Left kidney (tissue), 8 donors: ENCODE measurements at places on chromosomes 1 and 21. TPM values are rescaled to one million over a fixed set of nuclear protein-coding genes. Genes with fewer than 3 reads are reported as not detected.

DNA sequence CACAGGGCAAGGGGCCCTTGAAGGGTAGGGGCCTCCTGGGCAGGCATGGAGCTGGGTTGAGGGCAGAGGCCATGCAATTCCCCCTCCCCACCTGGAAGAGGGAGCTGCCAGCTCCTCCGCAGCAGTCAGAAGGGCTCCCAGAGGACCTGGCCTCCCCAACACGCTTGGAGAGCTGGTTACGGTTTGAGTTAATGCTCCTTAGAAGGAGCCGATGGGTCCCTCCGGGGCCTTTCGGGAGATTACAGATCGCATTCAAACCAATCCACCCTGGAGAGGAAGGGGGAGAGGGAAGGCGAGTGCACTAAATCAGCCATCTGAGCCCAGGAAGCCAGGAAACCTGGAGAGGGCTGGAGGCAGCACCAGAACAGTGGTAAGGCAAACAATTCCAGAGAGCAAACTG is 106.3 kb upstream of the CSF3R start:
- DNase-seq = no peak

- no peak for DNase-seq
Measured at GRCh38 chr1:161216945-161217712, 2.0 kb downstream of the FCER1G start.

- DNase-seq = no peak
Measured at GRCh38 chr1:64502083-64502482, 32.2 kb downstream of the CACHD1 start.

GRCh38 chr1:156806512-156807440 is 9.9 kb downstream of the SH2D2A start:
- no peak for DNase-seq

GRCh38 chr1:184945678-184946412 is 28.5 kb downstream of the NIBAN1 start:
- no peak for DNase-seq

DNA sequence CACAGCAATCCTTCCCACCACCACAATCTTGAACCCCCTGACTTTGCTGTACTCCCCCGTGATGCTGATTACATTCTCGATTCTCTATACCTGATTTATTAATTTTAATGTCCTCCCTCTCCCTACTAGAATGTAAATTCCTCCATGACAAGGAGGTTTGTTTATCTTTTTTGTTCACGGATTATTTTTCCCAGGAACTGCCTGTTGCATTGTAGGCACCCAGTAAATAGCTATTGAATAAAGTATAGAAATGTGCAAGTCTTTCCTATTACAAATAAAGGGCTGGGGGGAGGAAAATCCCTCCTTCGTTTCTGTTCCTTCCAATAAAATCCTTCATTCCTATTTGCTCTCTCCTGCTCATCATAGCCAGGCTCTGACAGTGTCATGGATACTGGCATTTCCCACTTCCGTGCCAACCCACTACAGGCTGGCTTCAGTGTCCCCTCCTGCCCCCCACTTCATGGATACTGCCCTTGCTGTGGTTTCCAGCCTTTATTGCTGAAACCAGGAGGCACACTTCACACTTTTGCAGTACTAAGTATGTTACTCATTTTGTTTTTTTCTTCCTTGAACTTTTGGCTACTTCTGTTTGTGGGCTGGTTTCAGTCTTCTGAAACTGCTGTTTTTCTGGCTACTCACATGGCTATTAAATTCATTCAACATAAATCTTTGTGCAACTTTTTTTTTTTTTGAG is 7.5 kb downstream of the KIF1B start:
- DNase-seq = no peak

DNA sequence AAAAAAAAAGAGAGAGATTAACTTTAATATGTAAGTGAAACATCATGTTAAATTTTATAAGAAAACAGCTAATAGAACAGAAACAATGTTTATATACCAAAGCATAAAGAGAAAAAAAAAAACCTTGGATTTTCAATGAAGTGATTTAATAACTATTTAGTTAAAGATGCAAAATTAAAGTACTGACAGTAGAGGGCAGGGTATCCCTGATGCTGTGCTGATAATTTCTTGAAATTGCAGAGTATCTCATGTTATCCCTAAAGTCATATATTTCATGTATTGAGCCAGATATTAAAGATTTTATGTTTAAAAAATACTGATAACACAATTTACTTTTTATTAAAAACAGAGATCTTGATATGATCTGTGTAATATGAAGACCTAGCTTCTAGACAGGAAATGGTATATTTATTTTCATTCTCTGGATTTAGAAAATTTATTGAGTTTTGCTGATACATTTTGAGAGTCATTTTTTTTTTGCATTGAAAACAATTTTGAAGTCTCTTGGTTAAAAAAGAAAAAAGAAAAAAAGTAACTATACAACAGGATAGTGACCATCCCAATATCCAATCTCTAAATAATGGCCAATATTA is 273.2 kb downstream of the USP25 start:
- no peak for DNase-seq

GRCh38 chr1:208179263-208179816 is 64.8 kb downstream of the PLXNA2 start:
- DNase-seq = no peak

DNA sequence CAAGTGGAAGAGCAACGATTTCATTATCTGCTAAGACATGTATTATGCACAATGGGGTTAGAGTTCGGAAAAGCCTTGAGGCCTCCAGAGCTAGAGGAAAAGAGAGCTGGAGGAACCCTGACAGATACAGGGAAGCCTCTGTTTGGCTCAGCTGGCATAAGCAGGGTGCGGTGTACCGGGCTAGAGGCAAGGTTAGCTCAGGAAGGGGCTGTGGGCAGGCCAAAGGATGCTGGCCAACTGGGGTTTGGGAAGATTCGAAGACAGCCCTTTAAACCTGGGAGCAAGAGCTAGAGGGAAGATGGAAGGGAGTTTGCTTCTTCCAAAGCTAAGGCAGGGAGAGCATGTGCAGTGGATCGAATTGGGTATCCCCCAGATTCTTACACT is 107.6 kb upstream of the TLR5 start:
- no peak for DNase-seq

GRCh38 chr1:30684259-30684658 is 39.1 kb downstream of the MATN1 start:
- DNase-seq = no peak

RUNX3 gene
- 0.27 TPM for polyA plus RNA-seq

CFHR1 gene
- 0.42 TPM for polyA plus RNA-seq

PLA2G2E gene
- polyA plus RNA-seq = not detected
